ENCODE measurements at places on chromosomes 4 and X.

GRCh38 chr4:176844448-176844847 lies 51.7 kb upstream of the VEGFC start:
- no peak for DNase-seq

DNA sequence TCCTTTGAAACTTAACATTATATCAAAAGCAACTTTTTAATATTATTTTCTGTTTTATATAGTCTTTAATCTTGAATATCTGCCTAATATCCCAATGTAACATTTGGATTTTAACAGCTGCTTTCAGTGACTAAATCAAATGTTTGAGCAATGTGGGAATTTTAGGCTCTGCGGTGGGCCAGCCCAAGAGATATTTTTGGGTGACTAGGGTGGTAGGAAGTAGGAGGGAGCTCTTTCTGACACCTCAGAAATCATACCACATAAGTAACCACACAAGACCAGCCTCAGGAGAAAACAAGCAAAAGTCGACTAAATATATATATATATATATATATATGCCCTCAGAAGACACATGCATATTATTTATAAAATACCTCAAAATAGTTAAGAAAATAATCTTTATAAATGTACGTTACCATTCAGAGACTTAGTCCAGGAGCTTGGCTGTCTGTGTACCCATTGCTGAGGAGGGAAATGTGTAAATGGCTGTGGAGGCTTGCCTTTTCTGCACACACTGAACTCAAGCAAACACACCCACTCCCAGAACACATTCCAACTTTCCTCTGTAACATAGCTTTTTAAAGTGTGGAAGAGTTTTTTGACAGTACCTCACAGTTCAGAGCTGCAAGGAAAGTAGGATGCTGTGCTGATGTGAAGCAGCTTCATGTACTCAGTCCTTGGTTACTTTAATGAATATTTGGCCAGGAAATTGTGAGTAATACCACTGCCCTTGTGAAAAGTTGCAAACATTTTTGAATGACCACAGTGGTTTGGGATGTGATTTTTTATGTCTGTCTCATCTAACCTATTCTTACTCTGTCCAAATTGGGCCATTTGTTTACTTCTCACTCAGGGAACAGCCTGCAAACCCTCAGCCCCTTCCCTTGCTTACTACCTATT lies at the start of gene RTL3:
TSS of gene RTL3 (minus strand) at position 484 of the 900 bp plus-strand sequence. CDS start 908 bp downstream, outside the sequence.
- DNase-seq, result no peak

DNA sequence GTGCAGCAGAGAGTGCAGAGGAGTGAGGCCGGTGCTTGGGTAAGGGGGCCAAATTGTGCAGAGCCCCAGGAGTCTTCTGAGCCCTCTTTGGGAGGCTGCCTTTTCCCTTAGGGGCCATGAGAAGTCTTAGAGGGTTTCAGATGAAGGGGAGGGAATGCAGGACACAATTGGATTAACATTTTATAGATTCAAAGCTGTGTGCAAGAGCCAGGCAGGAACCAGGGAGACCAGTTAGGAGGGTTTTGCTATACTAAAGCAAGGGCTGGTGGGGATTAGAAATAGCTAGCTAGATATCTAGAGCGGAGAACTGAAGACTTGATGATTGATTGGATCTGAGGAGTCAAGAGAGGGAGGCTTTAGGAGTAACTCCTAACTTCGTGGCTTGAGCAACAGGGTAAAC lies 49.5 kb upstream of the SETD7 start:
- no peak for DNase-seq

GRCh38 chrX:20061855-20062254 lies 54.9 kb downstream of the MAP7D2 start:
- no peak for DNase-seq

DNA sequence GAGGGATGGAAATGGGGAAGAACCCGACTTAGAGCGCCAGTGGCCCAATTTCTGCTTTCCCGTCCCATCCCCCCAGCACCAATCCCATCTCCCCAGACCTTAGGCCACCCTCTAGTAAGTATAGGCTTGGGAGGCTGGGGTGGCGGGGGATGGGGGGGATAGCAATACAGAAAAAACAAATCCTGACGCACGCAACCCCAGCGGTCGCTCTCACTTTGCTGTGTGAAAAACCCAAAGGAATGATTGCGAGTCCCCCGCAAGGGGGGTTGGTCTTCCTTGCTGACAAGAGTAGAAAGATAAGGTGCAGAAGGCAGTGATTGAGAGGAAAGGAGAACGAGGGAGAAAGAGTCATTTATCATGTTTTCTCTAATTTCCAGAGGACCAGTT lies 863 bp downstream of the CPE start:
- DNase-seq, result no peak

DNA sequence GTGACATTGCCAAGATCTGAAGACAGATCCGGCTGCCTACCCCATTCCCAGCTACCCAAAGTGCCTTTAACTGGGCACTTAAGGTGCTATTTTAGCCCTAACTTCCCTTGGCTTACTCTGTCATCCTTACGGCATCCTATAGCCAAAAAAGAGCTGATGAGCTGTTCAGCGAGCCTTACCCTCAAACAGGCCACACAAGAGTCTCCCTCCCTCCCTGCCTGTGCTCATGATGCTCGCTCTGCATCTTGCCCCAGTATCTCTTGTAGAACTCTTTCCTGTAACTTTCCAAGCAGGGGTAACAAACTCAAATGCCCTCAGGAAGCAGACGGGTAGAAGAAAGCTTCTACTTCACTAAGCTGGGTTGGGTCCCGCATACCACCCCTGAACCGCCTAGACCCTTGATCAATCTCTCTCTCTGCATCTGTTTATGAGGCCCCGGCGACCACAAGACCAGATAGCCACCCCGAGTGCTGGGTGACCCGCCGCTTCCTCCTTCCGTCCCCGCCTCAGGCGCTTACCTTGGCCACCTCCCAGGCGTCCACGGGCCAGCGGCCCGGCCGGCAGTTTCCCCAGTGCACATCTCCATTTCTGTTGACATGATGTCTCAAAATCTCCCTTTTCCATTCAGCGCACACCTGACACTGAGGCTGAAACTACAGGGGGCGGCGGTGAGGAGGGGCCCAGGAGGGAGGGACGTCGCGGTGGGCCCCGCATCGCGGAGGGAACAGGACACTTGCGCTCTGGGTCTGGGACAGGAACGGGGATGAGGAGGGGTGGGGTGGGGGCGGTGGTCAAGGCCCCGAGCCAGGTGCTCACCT lies 663 bp downstream of the CXorf38 start:
- no peak for DNase-seq

- no peak for DNase-seq
These were observed 170.9 kb upstream of the CPEB2 start for GRCh38 chr4:14831416-14831815.

DNA sequence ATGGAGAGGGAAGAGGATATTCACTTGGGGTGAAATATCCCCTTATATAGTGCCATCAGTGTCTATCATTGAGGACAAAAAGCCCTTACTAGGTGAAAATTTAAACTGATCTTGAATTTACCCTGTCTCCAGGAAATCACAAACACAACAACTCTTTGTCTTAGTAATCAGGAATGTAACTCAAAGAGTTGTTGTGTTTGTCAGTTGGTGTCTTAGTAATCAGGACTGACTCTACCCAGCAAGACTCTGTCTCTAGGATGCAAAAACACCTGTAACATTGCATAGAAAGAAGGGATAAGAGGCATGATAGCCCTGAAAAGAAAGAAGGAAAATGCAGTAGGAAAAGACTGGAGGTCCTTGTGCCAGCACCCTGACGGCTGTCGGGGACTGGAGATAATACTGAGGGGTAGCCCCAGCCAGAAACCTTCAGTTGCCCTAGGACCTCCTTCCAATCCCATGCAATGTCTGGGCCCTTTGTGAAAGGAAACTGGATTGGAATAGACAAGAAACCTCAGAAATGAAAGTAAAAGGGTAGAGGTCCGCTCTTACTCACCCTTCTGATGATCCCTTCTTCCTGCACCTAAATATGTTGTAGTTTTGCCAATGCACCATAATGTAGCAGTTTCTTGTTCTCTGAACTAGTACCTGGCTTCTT lies 45.3 kb downstream of the HMGB2 start:
- DNase-seq, result no peak

GRCh38 chr4:162392946-162393345 lies 229.1 kb upstream of the FSTL5 start:
- no peak for DNase-seq

DNA sequence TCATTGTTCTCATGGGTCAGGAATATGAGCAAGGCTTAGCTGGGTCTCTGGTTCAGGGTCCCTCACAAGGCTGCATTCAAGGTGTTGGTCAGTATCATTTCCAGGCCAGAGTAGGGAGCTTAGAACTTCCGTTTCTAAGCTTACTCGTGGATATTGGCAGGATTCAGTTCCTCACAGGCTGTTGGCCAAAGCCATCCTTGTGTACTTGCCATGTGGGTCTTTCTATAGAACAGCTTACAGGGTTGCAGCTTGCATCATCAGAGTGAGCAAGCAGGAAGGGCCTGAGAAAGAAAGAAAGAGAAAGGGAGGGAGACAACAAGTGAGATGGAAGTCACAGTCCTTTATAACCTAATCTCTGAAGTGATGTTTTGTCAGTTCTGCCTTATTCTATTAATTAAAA lies 5.1 kb upstream of the LIMCH1 start:
- DNase-seq, result no peak

- DNase-seq, result no peak
These were observed 132.8 kb downstream of the ARHGEF9 start for GRCh38 chrX:63652086-63652765.

DNA sequence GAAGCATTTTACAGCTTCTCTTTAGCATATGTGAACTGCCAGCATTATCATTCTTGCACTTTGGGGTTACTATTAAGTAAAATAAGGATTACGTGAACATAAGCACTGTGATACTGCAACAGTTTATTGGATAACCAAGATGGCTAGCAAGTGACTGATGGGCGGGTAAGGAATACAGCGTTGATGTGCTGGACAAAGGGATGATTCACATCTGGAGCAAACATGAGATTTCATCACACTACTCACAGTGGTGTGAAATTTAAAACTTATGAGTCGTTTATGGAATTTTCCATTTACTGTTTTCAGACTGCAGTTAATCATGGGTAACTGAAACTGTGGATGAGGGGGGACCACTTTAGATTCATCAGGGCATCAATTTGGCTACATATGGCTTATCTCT lies 16.0 kb downstream of the NBDY start:
- no peak for DNase-seq

DNA sequence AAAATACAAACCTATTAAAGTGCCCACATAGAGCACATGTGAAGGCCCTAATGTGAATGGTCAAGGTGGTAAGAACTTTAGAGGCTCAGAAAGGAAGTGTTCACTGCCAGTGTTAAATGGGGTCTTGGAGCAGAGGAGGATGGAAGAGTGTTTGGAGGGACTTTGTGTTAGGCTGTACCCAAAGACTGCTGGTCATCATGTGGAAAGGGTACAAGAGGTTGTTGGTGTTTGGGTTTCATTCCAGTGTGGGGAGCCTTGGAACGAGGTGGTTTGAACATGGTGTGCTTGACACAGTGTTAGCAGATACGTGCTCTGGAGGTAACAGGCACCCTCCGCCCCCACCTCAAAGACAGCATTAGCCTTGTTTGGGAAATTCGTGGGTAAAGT lies 73.1 kb downstream of the RAPGEF2 start:
- no peak for DNase-seq

DNA sequence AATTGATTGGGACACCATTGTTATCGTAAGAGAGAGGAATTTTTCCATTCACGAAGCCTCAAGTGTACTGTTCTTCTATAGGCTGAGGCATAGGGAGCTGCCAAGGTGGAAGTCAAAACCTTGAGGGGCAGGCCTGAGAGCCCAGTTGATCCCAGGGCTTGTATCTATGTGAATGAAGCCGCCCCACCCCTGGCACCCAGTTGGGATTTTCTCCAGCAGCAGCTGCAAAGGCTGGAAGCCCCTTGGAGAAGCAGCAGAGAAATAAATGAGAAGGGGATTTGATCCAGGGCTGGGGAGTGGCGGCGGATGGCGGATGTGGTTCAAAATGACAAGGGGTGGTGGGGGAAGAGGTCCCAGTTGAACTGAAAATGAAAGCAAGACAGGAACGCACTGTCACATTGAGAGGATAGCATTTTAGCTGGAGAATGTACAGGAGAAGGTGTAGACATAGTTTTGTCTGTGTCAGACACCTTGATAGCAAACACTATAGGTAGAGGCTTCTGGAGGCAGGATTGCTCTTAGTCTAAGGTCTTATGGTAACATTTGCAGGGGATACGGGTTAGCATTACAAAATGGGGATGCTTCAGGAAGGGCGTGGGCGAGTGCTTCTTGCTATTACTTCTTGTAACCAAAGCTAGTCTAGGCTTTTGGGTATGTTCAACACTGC lies 32.6 kb downstream of the DOCK11 start:
- peak; percentile 23 for DNase-seq

DNA sequence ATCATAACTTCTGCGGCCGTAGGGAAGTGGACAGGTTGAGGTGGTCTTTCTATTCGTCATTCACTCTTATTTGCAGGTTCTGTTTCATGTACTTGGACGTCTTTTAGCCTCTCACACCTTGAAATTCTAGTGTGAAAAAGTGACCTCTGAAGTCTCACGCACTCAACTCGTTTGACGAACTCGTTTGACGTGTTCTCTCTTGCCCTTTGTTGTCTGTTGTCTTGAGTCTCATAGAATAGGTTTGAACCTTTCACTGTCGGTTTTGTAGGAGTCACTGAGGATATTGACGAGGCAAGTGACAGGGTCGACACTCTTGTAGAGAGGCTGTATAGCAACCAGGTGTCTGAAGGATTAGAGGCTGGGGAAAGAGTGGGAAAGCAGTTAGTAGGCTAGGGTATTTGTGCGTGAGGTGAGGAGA lies 1.1 kb upstream of the PGRMC2 start:
- DNase-seq, result peak; percentile 18

GRCh38 chr4:185004562-185005218 lies 13.6 kb upstream of the HELT start:
- no peak for DNase-seq

GRCh38 chr4:113784497-113785250 lies 23.1 kb upstream of the CAMK2D start:
- DNase-seq, result no peak

- DNase-seq, result no peak
These were observed 28.5 kb downstream of the PCDH19 start for GRCh38 chrX:100381619-100382018.

DNA sequence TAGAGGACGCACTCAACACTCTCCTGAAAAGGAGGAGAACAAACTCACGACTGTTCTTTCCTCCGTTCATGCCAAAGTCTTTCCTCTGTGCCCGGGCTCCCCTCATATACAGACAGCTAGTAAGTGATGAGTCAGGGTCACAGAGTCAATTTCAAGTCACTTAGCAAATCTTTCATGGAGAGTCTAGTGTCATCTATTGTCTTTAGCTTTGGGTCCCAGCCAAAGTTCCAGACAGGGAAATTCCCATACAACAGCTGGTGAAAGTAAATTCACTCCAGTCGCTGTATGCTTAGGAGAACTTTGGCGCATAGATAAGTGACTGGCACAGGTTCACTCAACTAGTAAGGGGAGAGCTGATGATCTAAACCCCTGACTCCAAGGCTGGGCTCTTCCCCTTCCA lies 226.5 kb downstream of the MID1 start:
- DNase-seq, result no peak

- DNase-seq, result no peak
These were observed 29.8 kb upstream of the MAGEA11 start for GRCh38 chrX:149682031-149682430.

- no peak for DNase-seq
These were observed 232.4 kb downstream of the MAML3 start for GRCh38 chr4:139921429-139922184.

GRCh38 chrX:37755025-37755424 lies 24.8 kb upstream of the CYBB start:
- peak; percentile 40 for DNase-seq

Measured in memory B cell (primary cell).